ENCODE measurements at places on chromosomes 7 and 10.

DNA sequence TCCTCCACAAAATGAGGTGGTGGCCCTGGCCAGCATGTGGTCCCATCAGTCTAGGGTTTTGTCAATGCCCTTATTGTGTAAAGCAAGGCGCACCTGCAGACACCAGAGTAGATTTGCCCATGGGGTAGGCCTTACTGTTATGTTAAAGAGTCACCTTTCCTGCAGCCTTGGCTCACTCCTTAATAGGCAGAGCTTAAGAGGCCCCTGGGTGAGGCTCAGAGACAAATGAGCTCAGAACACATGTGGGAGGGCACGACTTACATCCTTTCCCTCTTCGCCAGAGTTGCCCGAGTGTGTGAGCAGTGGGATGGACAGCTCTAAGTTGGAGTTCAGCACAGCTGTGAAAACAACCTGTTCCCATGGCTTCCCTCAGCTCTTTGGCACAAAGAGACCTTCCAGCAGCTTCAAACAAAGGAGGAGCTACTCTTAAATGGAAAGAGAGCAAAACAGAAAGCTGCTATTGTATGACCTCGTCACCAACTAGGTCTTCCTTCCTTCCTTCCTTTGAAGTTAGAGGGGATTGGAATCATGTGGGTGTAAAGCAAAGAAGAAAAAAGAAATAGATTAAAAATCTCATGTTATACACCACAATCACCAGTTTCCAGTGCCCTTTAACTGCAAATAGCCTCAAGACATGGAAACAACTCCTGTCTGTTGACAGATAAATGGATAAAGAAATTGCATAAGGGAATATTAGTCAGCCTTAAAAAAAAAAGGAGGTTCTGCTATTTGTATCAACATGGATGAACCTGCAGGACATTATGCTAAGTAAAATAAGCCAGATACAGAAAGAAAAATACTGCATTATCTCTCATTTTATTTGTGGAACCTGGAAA, 11.9 kb upstream of the XPNPEP1 start:
- no peak for DNase-seq

DNA sequence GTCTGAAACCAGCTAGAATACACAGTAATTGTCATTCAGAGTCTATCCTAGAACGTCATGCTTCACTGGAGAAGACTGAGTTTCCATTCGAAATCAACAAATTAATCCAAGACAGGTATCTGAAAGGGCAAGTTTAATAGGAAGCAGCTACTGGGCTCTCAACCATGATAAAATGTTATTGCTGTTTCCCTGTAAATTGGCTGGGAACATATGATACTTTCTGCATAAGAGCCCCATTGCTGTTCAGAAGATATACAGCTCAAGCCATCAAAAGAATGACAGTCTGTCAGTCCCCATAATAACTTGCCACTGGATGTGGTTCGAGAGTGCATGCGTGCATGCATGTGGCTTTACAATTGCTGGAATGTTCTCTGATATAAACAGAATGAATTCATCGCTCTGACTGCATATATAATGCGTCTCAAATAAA, 129.0 kb downstream of the HIBADH start:
- DNase-seq = no peak

DNA sequence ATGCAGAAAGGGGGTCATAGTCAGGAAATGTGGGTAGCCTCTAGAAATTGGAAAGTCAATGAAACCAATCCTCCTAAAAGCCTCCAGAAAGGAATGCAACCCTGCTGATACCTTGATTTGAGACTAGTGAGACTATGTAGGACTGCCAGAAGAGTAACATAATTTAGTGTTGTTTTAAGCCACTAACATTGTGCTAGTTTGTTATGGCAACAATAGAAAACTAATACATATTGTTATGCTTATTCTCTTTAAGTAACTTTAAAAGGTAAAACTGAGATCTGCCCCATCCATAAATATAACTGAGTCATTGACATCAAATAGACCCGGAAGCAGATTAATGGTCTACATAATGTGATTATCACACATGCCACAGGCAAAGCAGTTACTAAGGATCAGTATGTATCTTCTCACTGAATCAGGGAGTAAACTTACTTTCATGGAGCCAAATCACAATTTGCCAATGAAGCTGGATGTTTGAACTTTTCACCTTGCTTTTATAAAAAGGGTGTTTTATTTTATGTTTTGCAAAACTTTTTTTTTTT, 146.4 kb upstream of the TMEM106B start:
- no peak for DNase-seq

DNA sequence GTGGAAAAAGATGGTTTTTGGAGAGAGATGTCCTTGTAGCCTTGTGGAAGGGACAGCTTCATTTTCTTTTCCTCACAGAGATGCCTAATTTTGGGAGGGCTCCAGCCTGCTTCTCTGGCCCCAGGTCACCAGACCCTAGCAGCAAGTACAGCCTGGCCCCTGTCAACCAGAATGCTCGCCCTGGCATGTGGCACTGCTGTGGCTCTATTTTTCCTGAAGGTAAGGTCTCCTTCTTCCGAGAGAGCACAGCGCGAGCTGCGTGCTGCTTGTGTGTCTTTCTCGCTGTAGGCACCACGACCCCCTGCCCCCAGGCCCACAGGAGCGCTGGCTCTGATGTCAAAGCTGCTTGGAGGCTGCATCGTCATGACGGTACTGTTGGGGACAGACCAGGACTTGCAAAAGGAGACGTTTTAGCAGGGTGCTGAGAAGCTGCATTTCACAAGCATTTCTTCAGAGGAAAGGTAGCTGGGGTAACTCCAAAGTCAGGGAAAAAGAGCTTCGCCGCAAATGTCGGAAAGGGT, 58.7 kb downstream of the CLEC2L start:
- no peak for DNase-seq

- no peak for DNase-seq
Observed at GRCh38 chr7:65978891-65979582, 3.0 kb downstream of the GUSB start.

DNA sequence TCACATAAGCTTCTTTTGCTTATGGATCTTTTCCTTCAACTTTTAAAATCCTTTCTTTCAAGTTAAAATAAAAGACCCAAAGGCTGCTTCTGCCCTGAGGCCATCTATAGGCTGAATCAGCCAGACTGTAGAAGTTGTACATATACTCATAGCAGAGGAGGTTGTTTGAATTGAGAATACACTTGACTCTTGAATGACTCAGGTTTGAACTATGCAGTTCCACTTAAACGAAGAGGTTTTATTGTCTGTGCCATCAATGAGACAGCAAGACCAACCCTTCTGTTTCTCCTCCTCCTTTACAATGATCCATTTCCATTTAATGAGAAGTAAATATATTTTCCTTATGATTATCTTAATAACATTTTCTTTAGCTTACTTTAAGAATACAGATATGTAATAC, 5.8 kb downstream of the ZNF365 start:
- no peak for DNase-seq

GRCh38 chr10:43037942-43038782, 38.7 kb upstream of the RET start:
- DNase-seq = no peak

DNA sequence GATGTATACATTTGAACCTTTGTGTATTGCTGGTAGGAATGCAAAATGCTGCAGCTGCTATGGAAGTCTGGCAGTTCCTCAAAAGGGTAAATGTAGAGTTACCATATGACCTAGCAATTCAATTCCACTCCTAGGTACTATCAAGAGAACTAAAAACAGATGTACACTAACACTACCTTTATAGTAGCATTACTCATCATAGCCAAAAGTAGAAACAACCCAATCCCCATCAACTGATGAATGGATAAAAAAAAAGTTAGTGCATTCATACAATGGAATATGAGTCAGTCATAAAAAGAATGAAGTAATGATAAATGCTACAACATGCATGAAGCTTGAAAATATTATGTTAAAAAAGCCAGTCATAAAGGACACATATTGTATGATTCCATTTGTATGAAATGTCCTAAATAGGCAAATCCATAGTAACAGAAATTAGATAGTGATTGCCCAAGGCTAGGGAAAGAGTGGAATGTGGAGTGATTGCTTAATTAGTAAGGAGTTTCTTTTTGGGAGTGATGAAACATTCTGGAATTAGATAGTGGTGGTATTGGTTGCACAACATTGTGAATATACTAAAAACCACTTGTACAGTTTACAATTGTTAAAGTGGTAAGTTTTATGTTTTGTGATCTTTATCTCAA, 96.4 kb upstream of the AOAH start:
- DNase-seq = no peak

DNA sequence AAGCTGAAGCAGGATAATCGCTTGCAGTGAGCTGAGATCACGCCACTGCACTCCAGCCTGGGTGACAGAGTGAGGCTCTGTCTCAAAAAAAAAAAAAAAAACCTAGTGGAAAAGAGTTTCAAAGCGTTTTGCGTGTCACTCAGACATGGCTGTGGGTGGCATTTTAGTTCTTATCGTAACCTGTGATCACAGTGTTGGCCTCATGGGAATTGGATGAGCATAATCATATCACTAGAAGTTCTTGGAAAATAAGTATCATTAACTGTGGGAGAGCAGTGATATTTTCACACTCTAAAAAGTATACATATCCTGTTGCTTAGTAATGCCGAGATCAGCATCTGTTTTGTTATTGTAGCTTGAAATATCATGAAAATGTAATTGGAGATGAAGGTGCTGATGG, 92.6 kb downstream of the CREM start:
- DNase-seq = no peak

Data from central memory CD8-positive, alpha-beta T cell (primary cell).